ENCODE measurements at places on chromosomes 3 and 15.

- no peak for DNase-seq
Observed at GRCh38 chr3:135992072-135992471, 26.5 kb downstream of the PPP2R3A start.

GRCh38 chr3:188446766-188447165, 292.8 kb downstream of the LPP start:
- no peak for DNase-seq

DNA sequence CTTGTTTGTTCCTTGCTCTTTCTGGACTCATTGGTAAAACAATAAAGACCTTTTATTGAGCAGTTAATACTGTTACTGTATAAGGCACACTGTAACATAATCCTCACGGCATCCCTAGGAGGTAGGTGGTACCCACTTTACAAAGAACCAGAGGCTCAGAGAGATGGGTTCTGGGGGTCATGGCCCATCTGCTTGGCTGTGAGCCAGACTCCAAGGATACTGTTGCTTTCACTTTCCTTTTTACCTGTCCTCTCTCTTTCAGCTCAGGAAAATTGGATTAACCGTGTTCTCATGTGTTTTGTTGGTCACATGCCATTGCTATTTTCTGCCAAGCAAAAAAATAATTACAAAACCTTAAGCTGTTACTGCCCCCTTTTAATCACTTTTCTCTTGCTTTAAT, 34.8 kb upstream of the FILIP1L start:
- no peak for DNase-seq

GRCh38 chr15:38427380-38427779, 26.5 kb upstream of the FAM98B start:
- no peak for DNase-seq

GRCh38 chr15:66614951-66615760, 49.4 kb upstream of the LCTL start:
- DNase-seq = no peak

GRCh38 chr15:81282911-81283310, 41.0 kb downstream of the STARD5 start:
- no peak for DNase-seq

DNA sequence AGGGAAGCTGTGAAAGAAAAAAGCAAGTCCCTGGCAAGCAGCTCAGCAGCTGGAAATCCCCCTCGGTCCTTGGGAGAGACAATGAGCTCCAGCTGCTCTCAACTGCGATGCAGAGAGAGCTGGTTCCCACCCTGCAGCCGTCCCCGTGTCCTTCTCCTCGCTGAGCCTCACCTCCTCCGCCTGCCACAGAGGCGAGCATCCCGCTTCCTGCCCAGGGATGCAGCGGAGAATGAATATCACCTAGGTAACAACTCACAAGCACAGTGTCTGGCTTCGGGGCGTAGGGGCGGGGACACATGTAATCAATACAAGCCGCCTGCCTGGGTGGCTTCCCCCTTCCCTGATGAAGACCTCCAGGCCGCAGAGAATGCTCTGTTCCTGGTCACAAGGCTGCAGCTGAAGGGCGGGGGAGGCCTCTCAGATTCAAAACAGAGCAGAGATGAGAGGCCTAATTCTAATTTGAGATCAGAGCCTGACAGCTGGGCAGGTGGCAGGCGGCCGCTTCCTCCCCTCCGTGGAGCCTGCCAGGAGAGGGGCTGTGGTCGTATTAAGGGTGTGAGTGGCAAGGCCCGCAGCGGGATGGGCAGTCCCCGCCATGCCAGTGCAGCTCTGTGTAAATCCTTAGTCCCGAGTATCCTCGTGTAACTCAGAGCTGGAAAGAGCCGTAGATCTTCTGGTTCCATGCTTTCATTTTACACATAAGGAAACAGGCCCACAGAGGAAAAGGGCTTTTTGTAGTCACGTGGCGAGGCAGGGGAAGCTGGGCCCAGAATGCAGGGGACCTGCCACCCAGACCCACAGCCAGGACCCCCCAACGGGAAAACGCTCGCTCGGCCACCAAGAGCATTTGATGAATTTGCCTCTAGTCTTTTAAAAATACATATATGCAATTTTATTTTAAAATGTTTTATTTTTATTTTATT, 24.3 kb downstream of the ZDHHC19 start:
- no peak for DNase-seq

GRCh38 chr3:15081960-15082664, 16.8 kb downstream of the RBSN start:
- no peak for DNase-seq

- no peak for DNase-seq
Observed at GRCh38 chr3:14319654-14320182, 82.7 kb upstream of the SLC6A6 start.

DNA sequence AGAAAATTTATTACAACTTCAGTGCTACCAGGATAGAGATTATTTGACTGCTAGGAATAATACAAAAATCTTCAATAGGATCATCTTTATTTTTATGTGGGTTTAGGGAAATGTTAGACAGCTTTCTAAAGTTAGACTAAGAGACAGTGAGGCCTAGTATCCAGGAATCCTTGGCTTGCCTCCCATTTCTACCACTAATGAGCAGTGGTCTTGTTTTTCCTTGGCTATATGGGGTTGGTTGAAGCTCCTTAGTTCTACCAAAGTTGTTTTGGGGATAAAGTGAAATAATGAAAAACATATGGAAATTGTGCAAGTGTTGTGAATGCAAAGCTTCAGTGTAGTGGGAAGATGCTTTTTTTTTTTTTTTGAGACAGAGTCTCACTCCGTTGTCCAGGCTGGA, 16.8 kb downstream of the AP4E1 start:
- DNase-seq = no peak

DNA sequence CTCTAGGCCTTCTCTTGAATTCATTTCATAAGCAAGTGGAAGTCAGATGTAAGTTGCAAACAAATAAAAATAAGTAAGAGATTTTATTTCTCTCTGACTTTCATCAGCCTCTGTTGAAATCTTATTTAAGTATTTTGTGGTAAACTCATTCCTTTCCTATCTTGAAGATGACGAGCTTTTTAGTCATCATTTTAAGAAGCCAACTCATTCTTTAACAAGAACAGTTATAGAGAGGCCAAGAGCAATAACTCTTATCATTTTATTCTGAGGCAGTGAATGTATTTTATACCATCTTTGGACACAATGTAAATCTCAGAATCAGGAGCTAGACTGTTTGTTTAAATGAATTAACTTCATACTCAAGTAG, 147.5 kb upstream of the MBNL1 start:
- DNase-seq = no peak

- DNase-seq = no peak
Observed at GRCh38 chr15:48636511-48636910, 9.0 kb downstream of the FBN1 start.

DNA sequence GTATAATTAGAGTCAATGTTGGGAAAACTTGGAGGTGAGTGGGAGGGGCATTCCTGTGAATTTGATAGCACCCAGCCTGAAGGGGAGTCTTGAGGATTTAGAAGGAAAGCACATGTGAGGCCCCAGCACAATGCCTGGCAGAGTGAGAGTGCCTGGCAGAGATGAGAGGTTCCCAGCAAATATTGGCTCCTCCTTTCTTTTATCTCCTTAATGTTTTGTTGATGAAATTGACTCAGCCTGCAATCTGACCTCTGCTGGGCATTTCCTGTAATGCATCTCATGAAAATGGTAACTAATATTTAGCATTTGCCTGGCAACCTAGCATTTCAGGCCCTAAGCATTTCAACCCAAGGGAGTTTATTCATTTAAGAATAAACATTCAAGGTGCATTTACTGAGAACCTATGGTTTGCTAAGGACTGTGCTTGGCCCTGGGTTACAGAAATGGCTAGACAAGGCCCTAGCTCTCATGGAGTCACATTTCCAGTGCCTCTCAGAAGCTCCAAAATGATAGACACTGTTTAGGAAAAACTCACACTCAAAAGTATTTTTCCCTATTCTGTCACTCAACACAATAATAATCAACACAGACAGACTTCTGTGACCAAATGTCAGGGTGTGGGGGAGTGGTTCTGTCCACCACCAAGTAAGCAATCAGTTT, 19.0 kb downstream of the PDHB start:
- DNase-seq = peak; percentile 51

GRCh38 chr3:86634361-86634760, 356.6 kb downstream of the VGLL3 start:
- DNase-seq = no peak

DNA sequence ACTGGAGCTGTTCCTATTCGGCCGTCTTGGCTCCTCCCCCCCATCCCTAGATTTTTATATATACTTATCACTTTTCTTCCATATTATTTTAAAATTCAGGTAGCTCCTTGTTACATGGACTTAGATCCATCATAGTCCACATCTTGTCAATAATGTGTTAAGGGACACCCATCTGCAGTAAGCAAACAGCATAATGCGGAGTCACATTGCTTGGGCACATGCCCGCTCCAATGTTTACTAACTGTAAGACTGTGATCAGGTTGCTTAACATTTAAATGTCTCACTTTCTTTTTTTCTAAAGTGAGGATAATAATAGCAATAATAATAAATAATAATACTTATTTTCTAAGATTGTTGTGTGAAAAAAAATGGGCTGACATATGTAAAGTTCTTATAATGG, 303.2 kb upstream of the SOX14 start:
- DNase-seq = no peak

GRCh38 chr3:132507657-132508056, 89.4 kb upstream of the ACKR4 start:
- DNase-seq = no peak

GRCh38 chr3:138363322-138363721, 14.9 kb downstream of the MRAS start:
- DNase-seq = no peak

DNA sequence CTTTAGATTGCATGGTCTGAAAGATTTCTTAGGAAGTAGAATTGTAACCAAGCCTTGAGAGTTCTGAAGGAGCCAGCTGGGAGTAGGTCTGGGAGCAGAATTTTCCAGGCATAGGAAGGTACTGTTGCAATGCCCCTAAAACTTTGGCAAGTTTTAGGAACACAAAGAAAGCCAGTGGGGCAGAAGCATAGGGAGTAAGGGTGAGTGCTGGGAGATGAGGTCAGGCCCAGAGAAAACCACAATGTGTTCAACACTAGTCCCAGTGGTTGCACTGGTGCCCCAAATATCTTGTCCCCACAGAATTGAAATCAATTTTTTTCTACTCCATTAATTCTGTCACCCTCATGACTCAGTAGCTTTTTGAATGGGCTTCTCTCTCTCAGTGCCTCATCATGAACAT, 120.7 kb upstream of the GALNT15 start:
- DNase-seq = no peak

DNA sequence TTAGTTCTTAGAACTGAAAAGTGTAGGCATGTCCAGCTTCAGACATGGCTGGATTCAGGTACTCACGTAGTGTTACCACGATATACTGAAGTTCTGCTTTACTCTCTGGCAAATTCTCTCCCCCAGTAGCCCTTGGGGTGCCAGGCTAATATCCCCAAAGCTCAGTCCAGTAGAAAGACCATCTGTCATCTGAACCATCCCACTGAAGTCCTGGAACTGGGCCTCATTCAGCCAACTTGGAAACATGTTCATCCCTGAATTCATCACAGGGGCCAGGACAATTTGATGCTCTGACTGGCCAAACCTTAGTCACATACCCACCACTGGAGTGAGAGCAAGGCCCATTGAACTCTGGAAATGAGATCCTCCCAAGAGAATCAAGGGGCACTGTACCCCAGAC, 8.2 kb downstream of the EFCC1 start:
- no peak for DNase-seq

DNA sequence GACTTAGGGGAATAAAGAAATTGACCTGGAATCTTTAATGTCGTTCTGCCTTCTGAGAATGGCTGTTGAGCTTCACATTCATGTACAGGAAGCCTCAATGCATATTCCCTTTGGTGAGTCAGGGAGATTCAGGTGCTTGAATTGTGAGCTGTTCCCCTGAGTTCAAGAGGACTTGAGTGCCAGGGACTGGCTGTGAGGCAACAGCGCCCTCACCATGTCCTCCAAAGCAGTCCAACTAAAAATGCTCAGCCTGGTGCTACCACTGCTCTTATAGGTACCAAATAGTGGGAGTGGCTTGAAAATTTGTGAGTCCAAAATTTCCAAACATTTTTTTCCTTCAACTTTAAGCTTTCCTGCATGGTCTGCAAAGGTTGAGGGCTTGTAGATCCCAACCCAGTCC, 54.1 kb downstream of the LEO1 start:
- DNase-seq = no peak
